ENCODE measurements at places on chromosomes 11 and 22. TPM values are rescaled to one million over a fixed set of nuclear protein-coding genes. Genes with fewer than 3 reads are reported as not detected.

The JAML gene
- total RNA-seq: not detected

The ANGPTL5 gene
- 0.63 TPM for total RNA-seq

The APOBEC3G gene
- total RNA-seq: 21.6 TPM

The NPAS4 gene
- total RNA-seq: not detected

The GLYATL2 gene
- total RNA-seq: 0.77 TPM

The LUZP2 gene
- total RNA-seq: 0.32 TPM

The OR6T1 gene
- total RNA-seq: not detected

The EFCAB6 gene
- 2.7 TPM for total RNA-seq

The CLMP gene
- total RNA-seq: 139 TPM

The SPDYC gene
- total RNA-seq: not detected

The PRAME gene
- not detected for total RNA-seq

The SERHL2 gene
- 9.0 TPM for total RNA-seq

The CRYBA4 gene
- total RNA-seq: not detected

The TRIM49 gene
- not detected for total RNA-seq

The KIRREL3 gene
- 0.60 TPM for total RNA-seq

The OR52A1 gene
- not detected for total RNA-seq

The PNPLA3 gene
- total RNA-seq: 1.7 TPM

The RFPL3 gene
- total RNA-seq: not detected

The SLC22A9 gene
- total RNA-seq: not detected

The PLAAT4 gene
- 54.4 TPM for total RNA-seq

The KCNJ1 gene
- under 0.01 TPM for total RNA-seq

The PVALB gene
- total RNA-seq: not detected

The ALG9 gene
- total RNA-seq: 15.6 TPM

The MFRP gene
- total RNA-seq: not detected

The SLC22A8 gene
- total RNA-seq: not detected

The C22orf23 gene
- 0.32 TPM for total RNA-seq

The OR51A2 gene
- not detected for total RNA-seq

The AHNAK gene
- total RNA-seq: 361 TPM

The PRRG4 gene
- not detected for total RNA-seq

The TRMT112 gene
- total RNA-seq: 240 TPM

The LYVE1 gene
- not detected for total RNA-seq

The EXPH5 gene
- 1.5 TPM for total RNA-seq

The PRR33 gene
- not detected for total RNA-seq

The OR8A1 gene
- total RNA-seq: not detected

The CBX6 gene
- 32.8 TPM for total RNA-seq

The C22orf42 gene
- not detected for total RNA-seq

The APOL2 gene
- total RNA-seq: 40.8 TPM

The HBG1 gene
- total RNA-seq: not detected

The ZP1 gene
- total RNA-seq: 0.32 TPM

The CCDC188 gene
- total RNA-seq: not detected

The MUC5AC gene
- not detected for total RNA-seq

The IFITM10 gene
- 1.1 TPM for total RNA-seq

The LDHAL6A gene
- not detected for total RNA-seq

The SLC22A25 gene
- total RNA-seq: not detected

The NLRP6 gene
- under 0.01 TPM for total RNA-seq

The CHRM1 gene
- total RNA-seq: 0.09 TPM

The BTG4 gene
- not detected for total RNA-seq

The TEX54 gene
- not detected for total RNA-seq

The PAMR1 gene
- total RNA-seq: 491 TPM

The OR8J3 gene
- not detected for total RNA-seq

The RGL4 gene
- total RNA-seq: not detected

The ASRGL1 gene
- total RNA-seq: 0.09 TPM

The NADSYN1 gene
- 85.8 TPM for total RNA-seq

The OR2D2 gene
- 0.09 TPM for total RNA-seq

The TYR gene
- total RNA-seq: not detected

The PANX2 gene
- total RNA-seq: 0.52 TPM

Measured in bronchial smooth muscle cell (primary cell).